B cell (primary cell): ENCODE measurements at places on chromosomes 1 and 21. TPM values are rescaled to one million over a fixed set of nuclear protein-coding genes. Genes with fewer than 3 reads are reported as not detected.
A peak's percentile ranks its signal among the peaks of the same experiment; 100 is the strongest.

The CD5L gene
- total RNA-seq: 0.12 and 0.17 TPM in 2 replicates

DNA sequence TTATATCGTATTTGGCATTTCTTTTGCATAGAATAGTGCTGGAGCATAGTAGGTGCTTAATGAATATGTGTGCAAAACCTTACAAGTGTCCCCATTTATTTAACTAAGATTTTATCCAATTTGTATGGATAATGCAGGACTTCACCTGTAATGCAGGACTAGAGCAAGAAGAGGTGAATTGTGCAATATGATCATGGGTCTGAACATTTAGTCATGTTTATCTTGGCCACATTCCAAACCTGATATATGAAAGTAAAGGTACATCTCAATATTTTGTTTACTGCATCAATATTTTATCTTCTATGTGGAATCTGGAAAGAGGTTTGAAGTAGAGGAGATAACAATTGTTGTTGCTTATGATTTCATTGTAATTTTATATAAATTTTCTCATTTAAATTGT lies 1626.7 kb upstream of the B3GALT2 start:
- no peaks in the 10 kb centered on the region for H3K36me3 ChIP-seq
- no peaks in the 10 kb centered on the region for H3K4me1 ChIP-seq
- no peak overlapping the region for H3K4me3 ChIP-seq
- no peak for DNase-seq
- H3K27me3 ChIP-seq: no peaks in the 10 kb centered on the region

GRCh38 chr1:162023547-162024501 lies at the start of gene OLFML2B:
TSS of gene OLFML2B (minus strand) at chr1:162023869. CDS start at chr1:162023430, 439 bp downstream.
- DNase-seq: peak; percentile 15
- H3K27me3 ChIP-seq: no peaks in the 10 kb centered on the region
- H3K27ac ChIP-seq: no peak within 1 kb of the TSS
- peak within 1 kb of the TSS; percentile 44 for H3K4me3 ChIP-seq
- H3K4me1 ChIP-seq: peaks cover 18% of the 10 kb centered on the region
- no peaks in the 10 kb centered on the region for H3K36me3 ChIP-seq

GRCh38 chr1:181541458-181541857 lies 58.1 kb downstream of the CACNA1E start:
- H3K27me3 ChIP-seq: peaks cover 7% of the 10 kb centered on the region
- H3K36me3 ChIP-seq: no peaks in the 10 kb centered on the region
- H3K27ac ChIP-seq: no peak overlapping the region
- DNase-seq: no peak
- no peaks in the 10 kb centered on the region for H3K4me1 ChIP-seq
